Iris pigment epithelial cell (primary cell): ENCODE measurements at places on chromosomes 16 and 17.
A peak's percentile ranks its signal among the peaks of the same experiment; 100 is the strongest.

GRCh38 chr16:86497551-86498021, 12.7 kb upstream of the FOXF1 start:
- no peak for DNase-seq

GRCh38 chr17:77096570-77097214, 44.1 kb upstream of the SEC14L1 start:
- DNase-seq, result peak; percentile 69

DNA sequence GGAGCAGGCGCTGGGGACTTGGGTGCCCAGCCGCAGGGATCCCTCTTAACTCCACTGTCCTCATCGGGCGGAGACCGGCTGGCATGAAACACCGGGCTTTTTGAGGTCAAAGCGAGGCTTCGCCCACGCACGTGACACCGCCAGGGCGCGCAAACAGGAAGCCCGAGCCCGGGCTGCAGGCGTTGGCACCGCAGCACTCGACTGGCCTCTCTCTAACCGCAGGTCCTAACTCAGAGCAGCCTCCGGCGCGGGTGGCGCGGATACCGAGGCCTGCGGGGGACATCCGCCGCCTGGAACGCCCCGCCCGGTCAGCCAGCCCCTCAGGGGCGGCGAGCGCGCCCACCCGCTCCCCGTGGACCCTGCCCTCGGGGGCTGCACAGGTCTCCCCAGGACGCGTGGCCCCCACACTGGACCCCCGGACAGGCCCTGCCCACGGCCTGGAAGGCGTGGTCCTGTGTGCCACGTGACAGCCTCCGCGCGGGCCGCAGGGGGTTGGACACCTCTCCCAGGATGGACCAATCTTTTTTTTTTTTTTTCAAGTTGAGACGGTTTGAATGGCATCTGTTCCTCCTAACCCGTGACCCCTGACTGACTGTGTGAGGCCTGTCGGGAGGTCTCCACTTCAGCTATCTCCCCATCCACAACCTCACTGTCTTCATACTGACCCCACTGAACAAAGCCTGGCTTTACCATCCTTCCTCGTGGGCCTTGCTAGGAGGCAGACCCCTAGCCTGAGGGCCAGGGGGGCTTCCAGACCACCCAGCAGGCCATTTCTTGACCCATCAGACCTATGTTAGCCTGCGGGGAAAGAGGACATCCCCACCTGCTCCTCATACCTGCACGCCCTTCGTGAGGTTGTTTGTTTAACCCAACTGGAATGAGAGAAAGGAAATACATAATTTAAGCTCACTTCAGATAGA, 8.4 kb upstream of the SLC47A2 start:
- no peak for DNase-seq

GRCh38 chr16:12260119-12260646, 283.6 kb downstream of the SNX29 start:
- DNase-seq, result no peak

DNA sequence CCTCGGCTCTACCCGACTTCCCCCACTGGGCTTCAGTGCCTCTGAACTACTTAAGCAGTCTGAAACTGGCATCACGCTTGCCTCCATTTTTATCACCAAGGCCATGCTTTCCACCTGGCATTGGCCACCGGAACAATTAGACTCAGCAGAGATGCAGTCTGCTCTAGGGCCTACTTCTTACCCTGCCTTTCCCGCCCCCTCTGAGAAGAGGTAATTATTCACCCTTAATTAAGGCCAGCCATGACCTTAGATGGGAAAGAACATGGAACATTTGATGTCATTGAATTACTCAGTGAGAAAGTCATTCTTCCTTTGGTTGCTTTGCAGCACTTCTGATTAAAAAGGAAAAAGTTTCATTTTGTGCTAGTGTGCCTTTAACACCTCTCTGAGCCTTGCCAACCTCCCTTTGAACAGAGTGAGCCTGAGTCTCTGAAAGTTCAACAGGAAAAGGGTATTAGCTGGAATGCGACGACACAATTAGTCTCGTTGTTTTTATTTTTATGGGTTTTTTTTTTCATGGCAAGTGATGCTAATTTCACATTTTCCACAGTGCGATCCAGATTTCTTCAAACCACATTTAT, 60.9 kb upstream of the TNRC6A start:
- peak; percentile 65 for DNase-seq

DNA sequence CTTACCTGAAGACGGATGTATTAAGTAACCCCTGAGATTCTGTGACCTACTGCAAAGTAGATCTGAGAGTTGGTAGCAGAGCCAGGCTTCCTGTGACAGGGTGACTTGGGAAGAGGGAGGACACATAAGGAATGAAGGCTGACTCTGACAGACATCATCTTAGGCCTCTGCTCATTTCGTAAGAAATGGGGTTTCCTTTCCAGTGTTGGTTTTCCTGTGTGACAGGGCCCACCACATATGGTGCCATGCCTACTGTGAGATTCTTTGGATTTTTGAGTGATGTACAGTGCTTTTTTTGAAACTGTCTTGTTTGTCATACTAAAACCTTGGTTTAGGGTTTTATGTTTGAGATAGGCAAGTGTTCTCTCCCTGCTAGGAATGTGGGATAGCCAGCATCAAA, 12.7 kb downstream of the LIG3 start:
- no peak for DNase-seq

- DNase-seq, result no peak
Observed at GRCh38 chr17:58283674-58284612, 3.2 kb upstream of the MPO start.

GRCh38 chr17:50201276-50201854, at the start of gene COL1A1:
COL1A1 (minus strand) TSS chr17:50201631; CDS start chr17:50201513, 118 bp downstream.
- peak; percentile 87 for DNase-seq

- peak; percentile 34 for DNase-seq
Observed at GRCh38 chr17:41959336-41960095, 7.1 kb upstream of the CNP start.

DNA sequence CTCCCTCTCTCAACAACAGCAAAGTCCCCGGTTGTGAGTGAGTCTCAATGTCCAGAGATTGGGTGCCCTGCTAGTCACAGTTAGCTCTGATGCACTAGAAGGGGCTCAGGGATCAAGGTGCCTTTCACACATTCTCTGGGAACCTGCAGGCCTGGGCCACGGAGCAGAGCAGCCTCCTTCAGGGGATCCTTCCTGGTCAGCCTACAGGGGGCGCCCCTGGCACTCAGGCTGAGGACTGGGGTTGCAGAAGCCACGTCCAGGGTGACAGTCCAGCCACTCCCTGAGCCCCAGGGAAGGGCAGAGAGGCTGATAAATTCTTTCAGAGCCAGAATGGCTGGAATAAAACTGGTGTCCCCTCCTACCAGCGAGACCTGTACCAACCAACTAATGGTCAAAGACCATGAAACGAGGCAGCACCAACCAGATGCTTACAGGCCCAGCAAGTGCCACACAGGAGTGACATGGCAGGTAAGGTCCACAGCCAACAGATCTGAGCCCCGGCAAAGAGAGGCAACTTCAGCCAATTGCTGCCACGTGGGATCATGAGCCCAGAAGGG, 43.5 kb downstream of the ST3GAL2 start:
- DNase-seq, result peak; percentile 36

GRCh38 chr17:17913695-17914332, 58.4 kb downstream of the TOM1L2 start:
- peak; percentile 87 for DNase-seq

GRCh38 chr16:54932737-54933254, 2.1 kb downstream of the IRX5 start:
- no peak for DNase-seq

DNA sequence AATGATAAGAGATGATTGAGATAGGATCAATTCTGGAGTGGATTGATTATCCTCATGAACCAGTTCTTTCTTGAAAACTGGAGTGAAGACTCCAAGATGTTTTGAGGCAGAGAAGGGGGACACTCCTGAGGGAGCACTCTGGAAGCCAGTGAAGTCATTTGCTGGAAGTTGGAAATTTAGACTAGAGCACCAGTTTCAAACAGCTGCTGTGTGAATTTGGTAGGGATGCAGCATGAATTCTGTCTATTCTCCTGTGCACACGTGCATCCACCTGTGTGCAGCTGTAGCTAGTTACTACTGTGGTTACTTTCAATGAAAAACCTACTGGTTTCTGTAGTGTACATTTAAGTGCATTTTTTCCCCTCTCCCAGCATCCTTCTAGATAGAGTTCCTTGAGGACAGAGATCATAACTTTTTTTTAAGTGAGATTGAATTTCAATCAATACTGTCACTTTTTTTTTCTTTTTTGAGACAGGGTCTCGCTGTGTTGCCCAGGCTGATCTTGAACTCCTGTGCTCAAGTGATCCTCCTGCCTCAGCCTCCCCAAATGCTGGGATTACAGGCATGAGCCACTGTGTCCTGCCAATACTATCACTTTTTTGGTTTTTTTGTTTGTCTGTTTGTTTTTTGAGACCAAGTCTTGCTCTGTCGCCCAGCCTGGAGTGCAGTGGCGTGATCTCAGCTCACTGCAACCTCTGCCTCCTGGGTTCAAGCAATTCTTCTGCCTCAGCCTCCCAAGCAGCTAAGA, 65.9 kb downstream of the TUBD1 start:
- DNase-seq, result no peak

DNA sequence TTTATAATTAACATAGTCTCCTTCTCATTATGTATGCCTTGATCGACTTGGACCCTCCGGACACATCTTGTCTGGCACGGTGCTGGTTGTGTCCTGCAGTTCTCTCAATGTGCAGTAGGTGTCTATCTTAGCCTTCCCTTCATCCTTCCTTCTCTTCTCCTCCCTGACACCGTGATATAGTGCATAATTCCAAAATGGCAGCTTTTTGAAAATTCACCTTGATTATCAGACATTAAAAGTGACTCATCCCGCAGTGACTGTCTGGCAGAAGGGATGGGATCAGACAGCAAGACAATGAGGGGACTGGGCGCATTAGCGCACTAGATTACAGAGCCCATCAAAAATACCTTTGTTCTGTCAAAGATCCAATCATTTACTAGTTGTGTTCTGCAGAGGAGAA, 70.0 kb upstream of the PMFBP1 start:
- DNase-seq, result peak; percentile 69

DNA sequence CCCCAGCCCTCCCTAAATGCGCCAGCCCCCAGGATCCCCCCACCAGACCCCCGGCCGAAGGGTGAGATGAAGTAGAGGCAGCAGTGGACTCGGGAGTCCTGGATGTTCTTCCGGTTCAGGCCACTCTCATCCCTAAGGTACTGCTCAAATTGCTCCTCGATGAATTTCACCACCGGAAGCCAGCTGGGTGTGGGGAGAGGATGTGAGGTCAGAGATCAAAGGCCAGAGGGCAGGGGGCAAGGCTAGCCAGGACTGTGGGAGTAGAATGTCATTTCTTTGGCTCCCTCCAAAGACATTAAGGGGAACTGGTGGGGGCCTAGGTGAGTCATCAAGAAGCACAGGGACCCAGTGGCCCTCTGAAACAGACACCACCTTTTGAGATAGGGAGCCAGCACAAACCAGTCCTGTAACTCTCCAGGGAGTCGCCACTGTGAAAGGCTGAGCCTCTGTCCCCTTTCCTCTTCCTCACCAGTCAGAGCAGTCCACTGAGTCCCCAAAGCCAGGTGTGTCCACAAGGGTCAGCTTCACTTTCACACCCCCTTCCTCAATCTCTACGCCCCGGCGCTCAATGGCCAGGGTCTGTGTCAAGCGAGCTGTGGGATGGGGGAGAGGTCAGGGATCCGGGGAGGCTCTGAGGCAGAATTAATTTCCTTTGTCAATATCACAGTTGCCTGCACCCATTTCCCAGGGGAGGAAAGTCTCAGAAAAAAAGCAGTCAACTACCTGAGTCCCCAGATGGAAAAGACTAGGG, 895 bp downstream of the SEPTIN1 start:
- no peak for DNase-seq

- DNase-seq, result no peak
Observed at GRCh38 chr16:21980032-21980431, 20.9 kb downstream of the PDZD9 start.

- DNase-seq, result no peak
Observed at GRCh38 chr17:57760046-57760445, 14.9 kb upstream of the CCDC182 start.

DNA sequence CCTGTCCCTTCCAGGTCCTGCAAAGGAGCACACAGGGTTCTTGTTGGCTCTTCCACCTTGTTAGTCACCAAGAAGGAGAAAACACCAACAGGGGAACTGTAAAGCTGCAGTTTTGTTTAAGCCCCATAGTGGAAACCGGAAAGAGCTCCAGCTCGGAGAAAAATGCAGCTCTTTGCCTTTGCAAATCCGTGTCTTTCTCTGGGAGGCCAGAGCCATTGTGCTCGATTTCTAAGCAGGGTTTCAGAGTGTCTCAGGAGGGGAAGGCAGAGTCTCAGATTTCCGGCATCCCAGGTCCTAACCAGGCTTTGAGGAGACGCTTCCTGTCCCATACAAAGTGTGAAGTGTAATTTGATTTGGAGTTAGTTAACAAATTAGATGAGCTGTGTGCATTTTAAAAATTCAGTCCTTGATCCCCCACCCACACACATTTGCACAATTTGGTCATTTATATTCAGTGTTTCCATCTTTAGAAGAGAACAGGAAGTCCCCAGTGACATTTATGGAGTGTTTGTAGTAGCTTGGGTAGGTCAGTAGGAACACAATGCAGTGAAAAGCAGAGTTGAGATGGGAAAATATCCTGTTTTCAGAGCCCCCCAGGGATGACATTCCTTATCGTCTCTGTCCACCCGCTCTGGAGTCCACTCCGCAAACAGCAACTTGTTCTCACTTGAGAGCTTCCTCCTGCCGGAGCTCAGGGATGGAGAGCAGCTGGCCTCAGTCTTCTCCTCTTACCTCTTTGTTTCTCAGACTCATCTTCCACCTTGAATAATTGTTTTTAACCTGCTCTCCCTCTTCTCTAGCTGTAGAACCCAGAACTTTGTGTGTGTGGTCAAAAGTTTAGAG, 331.9 kb downstream of the SEC14L1 start:
- DNase-seq, result peak; percentile 61

DNA sequence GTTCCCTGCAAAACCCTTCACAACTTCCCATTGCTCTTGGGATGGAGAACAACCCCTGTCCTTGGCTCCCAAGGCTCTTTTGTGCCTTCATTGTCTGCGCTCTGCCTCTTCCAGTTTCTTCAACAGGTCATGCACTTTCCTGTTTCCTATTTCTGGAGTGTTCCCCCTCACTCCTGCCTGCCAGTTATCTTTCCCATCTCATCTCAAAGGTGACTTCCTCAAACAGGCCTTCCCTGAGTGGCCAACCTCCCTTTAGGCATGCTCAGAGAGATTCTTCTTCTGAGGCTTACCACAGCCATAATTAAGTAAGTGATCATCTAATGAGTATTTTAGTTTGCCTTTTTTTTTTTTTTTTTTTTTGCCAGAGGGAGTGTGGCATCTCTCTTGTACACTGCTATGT, 2.9 kb upstream of the CYLD start:
- no peak for DNase-seq

- DNase-seq, result no peak
Observed at GRCh38 chr16:50304467-50305440, 38.4 kb downstream of the ADCY7 start.

- DNase-seq, result no peak
Observed at GRCh38 chr17:5467416-5467815, 1.4 kb downstream of the DHX33 start.

GRCh38 chr16:6803176-6803575, 529.5 kb upstream of the RBFOX1 start:
- no peak for DNase-seq
